ENCODE measurements at places on chromosomes 7 and 10.

DNA sequence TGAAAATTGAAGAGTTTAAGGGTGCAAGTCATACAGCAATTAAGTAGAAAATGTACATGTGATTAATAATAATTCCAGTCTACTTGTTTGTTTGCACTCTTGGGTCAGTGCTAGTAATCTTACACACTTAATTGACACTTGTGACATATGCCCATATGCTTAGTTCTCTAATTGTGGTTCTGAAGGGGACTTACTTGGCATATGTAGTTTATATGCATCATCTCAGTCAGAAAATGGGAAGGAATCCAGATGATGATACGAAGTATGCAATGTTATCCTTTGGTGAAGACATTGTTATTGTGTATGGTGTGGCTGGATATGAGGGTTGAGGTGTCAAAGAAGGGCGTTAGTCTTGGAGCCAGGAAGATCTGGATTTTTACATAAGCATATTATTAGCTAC lies 193.5 kb upstream of the HDAC9 start:
- DNase-seq: no peak

DNA sequence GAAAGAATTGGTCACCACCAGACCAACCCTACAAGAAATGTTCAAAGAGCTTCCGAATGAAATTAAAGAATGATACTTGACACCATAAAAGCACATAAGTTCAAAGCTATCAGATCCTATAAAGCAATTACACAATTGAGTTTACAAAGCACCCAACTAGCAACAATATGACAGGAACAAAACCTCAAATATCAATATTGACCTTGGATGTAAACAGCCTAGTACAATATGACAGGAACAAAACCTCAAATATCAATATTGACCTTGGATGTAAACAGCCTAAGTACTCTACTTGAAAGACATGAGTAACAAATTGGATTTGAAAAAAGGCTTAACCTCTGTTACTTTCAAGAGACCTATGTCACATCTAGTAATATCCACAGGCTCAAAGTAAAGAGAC lies 1201.4 kb downstream of the XPNPEP1 start:
- DNase-seq: no peak

DNA sequence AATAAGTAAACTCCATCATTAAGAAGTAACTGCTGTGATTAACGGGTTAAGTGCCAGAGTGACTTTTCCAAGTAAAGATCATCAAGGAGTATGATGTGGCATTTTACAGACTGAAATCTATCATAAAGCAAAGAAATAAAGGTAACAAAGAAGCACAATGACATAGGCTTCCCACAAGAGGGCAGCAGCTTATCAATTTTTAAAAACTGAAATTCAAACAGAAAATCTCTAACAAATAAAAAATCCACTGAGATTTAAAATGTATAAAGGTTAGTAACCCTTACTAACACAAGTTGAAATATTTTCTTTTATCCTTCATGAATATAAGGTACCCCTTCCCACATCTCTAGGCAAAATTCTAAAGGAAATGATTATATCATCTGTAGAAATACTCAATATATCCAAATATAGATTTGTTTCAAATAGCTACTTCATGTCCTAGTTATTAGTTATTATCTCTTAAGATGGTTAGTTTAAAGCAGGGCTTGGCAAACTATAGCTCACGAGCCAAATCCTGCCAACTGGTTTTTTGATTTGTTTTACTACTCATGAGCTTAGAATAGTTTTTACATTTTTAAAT lies 29.2 kb downstream of the FAM3C start:
- peak; percentile 47 for DNase-seq

DNA sequence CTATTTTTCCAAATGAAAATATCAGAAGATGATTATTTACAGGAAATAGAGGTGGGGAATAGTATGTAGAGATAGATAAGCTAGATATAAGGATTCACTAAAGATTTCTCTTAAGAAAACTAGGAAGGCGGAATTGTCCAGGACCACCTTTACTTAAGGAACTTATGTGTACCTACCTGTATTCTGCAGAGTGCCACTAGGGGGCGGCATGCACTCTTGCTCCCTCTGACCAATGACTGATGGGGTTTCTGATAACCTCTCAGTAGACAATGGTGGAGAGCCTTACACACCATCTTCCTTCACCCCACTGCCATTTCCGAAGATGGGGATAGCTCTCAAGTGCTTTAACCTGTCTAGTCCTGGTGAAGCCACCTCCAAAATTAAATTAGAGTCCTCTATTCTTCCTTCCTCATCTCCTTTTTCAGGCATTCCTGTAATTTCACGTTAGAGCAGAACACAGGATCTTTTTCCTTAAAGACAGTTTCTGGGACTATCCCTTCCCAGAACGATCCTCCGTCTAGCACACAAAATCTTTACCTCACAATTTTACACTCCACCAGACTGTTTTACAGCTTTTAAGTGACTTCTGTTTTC lies 453.1 kb downstream of the SORCS1 start:
- DNase-seq: peak; percentile 21

DNA sequence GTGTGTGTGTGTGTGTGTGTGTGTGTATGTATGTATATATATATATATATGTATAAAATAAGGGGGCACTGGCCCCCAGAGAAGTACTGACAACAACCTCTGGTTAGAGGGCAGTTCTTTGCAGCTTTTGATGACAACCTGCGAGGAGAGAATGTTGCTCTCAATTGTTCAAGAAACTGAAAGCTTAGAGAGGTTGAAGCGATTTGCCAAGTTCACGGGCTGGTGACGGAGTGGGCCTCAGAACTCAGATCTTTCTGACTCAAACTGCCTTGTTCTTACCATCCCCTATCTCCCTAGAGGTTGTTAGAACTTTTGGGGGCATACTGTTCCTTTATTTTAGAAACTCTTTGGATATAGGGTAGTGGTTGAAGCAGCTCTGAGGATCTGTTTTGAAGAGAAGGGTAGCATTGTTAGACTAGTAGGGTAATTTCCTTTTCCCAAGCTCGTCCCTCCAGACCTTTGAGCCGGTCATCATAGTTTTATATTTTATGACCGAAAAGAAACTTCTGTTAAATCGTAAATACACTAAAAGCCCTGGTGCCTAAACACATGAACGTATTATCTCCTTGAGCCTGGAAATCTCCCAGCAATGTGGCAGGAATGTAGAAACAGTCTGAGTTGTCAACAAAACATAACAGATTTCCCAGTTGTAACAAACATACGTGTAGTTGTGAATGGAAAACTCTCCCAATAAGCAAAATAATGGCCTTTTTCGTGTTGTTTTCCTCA lies 541.7 kb upstream of the GALNT17 start:
- DNase-seq: no peak
